ENCODE measurements at places on chromosomes 2 and 18.

DNA sequence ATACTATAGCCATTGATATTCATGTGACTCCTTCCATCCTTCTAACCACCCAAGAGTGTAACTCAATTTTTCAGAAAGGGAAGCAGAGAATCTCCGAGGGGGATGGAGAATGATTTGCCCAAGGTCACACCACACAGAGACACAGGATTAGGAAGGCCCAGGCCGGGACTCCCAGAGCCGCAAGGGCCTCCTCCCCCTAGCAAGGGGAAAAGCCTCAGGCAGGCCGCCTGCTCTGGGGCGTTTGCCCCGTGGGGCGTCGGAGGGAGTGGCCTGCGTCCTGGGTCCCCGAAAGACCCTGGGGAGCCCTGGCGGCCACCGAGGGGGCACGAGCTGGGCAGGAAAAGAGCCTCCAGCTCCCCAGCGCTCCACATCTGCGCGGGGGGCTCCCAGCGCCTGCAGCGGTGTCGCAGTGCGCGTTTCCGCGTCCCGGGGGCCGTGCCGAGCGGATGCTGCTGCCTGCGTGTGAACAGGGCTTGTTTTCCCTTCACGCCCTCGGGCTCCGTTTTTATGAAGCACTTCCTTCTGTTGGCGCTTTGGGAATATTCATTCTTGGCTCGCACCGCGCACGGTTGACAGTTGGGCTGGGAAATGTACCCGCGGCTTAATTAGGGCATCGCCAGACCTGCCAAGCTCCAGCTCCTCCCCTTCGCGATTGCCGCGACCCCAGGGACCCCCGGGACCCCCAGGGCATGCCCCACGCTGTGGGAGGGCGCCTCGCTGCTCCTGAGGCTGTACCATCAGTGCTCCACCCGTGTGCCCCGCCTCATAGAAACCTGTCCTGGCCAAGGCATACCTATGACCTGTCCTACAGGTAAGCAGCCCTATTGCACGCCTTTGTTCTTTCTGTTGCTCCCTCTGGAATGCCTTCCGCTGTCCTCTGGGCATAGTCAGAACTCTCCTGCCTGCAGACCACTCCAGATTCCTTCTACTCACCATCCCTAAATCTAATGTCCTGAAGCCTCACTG, 158.9 kb upstream of the GLI2 start:
- DNase-seq: no peak

GRCh38 chr2:105882341-105882740, 137.6 kb downstream of the NCK2 start:
- DNase-seq: no peak

DNA sequence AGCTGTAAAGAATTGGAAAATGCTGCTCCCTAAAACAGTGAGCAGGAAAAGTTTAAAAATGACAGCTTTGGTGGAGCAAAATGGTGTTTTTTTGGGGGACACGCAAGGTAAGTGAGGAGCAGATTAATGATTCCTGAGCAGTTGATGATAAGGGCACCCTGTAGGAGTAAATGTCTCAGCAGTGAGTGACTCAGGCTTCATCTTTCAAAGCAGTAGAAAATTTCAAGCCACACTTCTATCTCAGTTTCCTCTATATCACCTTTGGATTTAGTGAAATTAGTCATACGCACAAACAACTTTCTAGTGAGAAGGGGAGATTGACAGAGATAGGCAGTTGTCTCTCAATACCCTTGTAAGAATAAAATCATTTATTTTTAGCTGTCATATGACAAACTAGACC, 709.0 kb upstream of the FAM98A start:
- no peak for DNase-seq

DNA sequence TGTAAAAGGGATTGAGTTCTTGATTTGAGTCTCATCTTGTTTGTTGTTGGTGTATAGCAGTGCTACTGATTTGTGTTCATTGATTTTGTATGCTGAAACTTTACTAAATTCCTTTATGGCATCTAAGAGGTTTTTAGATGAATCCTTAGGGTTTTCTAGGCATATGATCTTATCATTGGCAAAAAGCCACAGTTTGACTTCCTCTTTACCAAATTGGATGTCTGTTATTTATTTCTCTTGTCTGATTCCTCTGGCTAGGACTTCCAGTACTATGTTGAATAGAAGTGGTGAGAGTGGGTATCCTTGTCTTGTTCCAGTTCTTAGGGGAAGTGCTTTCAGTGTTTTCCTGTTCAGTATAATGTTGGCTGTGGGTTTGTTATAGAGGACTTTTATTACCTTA, 4.8 kb downstream of the ANKAR start:
- no peak for DNase-seq

- no peak for DNase-seq
Measured at GRCh38 chr2:28512607-28512965, 16.7 kb downstream of the PLB1 start.

DNA sequence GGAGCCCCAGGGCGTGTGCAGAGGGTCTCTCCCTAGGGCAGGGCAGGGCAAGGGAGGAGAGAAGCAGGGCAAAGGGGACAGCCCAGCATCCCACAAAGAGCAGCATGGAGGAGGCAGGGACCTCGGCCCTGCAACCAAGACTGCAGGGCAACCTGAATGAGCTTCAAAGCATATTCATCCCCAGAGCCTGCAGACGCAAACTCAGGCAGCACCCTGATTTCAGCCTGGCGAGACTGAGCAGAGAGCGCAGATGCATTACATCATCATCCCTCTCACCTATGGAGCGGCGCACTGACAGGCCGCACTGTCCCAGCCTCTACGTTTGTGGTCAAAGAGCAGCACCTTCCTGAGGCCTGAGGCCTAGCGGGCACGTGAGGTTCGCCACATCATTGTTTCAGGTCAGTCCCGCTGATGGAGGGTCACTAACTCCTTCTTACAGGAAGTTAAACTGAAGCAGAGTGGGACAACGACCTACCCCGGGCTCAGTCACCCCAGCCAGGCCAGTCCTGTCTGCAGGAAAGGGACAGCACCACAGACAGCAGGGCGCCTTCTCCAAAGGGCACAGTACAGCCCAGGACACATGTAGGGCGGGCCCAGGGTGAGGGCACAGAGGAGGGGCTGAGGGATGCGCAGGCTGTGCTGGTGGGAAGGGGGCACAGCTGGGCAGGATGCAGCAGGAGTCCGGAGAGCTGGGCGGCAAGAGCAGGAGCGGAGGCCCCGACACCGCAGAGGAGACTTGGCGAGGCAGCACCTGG, 67.2 kb upstream of the RAB6C start:
- no peak for DNase-seq

- no peak for DNase-seq
Measured at GRCh38 chr2:241844066-241844728, 14.5 kb downstream of the PDCD1 start.

DNA sequence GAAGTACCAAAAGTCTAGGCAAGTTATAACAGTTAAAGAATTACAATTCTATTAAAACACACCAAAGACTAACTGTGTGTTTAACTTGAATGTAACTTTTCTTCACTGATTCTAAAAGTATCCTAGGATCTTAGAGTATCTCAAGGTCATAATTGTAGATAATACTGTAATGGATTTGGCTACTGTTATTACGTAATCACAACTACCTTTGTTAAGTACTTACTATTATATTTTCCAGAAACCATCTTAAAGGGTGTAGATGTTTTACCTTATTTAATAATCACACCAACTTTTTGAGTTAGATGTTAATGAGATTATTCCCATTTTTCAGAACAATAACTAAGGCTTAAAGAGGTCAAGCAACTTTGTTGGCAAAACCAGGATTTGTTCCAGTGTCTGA, 161.3 kb upstream of the REG3A start:
- no peak for DNase-seq

DNA sequence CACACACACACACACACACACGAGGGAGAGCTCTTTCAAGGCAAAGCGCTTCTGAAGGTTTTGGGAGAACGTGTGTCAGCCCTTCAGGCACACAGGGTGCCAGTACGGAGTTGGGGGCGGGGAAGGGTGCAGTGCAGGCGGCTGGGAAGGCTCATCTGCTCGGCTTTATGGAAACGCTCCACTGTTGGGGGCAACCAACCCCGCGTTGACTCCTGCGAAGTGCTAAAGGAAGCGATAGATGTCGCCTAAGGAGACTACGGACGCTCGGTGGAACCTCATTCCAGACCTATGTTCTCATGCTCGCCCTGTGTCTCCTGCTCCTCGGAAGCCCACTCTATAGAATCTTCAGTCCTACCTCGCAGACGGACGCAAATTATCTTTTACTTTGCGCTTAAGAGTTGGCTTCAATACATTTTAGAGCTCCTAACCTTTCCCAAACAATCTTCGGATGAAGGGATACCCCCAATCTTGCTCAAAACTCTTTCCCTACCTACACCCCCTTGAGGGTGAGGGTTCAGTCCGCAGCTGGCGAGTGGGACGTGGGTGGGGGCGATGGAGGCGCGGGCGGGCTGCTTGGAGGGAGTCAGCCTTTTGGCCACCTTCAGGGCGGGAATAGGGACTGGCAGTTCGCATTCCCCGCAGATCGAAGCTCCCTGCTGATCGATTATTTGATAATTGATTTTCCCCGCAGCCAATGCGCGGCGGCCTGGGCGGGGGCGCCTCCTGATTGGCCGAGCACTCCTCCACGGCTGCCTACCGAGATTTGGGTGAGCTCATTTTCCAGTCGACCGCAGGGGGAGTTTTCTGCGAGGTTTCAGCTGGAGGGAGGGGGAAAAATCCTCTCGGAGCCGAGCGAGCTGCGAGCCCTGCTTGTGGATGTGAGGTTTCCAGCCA, 1.9 kb upstream of the MEIS1 start:
- peak; percentile 85 for DNase-seq

GRCh38 chr2:231617059-231617926, 24.6 kb downstream of the TEX44 start:
- no peak for DNase-seq

DNA sequence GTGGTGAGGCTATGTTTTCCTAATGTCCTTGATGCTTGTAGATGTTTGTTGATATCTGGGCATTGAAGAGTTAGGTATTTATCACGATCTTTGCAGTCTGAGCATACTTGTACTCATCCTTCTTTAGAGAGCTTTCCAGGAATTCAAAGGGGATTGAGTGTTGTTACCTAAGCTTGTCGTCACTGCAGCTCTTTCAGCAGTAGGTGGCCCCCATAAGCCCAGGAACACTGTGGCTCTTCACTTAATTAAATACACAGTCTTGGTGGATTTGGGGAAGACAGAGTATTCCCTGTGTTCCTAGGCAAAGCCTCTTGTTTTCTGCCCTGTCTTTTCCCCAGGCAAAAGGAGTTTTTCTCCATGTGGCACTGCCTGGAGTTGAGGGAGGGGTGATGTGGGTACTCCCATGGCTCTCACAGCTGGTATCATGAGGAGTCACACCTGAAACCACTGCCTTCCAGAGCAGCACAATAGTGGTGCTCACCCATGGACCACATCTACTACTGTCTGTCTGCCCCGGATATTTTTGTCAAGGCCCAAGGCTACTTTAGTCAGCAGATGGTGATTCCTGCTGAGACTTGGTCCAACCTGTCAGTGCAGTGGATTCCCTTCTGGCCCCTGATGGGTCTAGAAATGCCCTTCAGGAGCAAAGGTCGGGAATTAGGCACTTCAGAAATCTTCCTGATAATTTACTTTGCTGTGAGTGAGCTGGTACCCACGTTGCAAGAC, 95.7 kb downstream of the GALNT13 start:
- DNase-seq: peak; percentile 8

- no peak for DNase-seq
Measured at GRCh38 chr2:233141901-233142300, 81.8 kb downstream of the INPP5D start.

DNA sequence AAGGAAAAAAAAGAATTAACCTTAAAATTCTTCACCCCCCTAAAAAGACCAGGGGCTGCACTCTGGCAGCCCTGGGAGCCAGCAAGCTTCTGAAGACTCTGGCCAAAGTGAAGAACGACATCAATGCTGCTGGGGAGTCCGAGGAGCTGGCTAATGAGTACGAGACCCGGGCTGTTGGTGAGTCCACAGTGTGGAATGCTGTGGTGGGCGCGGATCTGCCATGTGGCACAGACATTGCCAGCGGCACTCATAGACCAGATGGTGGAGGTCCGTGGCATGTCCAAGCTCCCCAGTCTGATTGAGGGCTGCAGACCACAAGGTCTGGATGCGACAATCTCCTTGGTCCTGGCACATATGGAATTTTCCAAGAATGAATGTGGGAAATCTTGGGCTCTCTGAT, 47.4 kb downstream of the TRPM8 start:
- no peak for DNase-seq

DNA sequence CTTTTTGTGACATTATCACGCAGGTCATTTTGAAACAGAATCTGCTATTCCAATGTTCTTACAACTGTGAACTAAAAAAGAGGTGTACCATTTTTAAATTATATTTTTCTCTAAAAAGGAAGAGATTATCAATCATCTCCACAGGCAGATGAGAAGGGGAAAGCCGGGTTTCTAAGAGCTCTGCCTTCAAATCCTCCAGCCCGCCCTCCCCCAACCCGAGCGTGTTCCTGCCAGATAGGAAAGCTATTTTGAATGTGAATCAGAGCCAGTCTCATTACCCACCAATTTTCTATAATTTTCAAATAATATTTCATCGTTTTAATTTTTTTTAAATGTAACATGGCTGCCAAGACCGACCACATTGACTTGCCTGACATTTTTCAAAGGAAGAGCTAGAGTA, 65.9 kb downstream of the KCNF1 start:
- DNase-seq: no peak
